Stimulated activated CD8-positive, alpha-beta memory T cell treated with anti-CD3 and anti-CD28 coated beads, Interleukin-12 subunit alpha, Interleukin-12 subunit beta, amount 100 ng/mL, for 4 hours (primary cell): ENCODE measurements at places on chromosomes 1 and 21.

GRCh38 chr1:234535763-234536515 is 57.0 kb upstream of the TARBP1 start:
- DNase-seq, result no peak

GRCh38 chr1:53273526-53273925 is 35.2 kb upstream of the MAGOH start:
- DNase-seq, result no peak

DNA sequence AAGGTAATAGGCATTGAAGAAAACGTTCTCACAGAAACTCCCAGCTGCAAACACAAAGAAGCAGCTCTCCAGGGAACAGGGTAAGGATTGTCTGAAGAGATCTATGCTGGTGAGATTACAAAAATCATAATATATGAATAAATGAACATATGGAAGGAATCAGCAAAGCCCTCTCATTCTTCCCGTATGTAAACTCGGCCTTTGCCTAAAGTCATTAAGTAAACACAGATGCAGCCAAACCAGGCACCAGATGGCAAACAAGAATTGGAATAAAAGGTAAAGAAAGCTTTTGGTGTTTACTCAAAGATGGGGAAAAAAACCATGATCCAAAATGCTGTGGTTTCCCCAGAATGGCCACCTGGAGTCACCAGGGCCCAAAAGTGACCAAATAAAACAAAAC is 76.6 kb upstream of the HOOK1 start:
- DNase-seq, result no peak

DNA sequence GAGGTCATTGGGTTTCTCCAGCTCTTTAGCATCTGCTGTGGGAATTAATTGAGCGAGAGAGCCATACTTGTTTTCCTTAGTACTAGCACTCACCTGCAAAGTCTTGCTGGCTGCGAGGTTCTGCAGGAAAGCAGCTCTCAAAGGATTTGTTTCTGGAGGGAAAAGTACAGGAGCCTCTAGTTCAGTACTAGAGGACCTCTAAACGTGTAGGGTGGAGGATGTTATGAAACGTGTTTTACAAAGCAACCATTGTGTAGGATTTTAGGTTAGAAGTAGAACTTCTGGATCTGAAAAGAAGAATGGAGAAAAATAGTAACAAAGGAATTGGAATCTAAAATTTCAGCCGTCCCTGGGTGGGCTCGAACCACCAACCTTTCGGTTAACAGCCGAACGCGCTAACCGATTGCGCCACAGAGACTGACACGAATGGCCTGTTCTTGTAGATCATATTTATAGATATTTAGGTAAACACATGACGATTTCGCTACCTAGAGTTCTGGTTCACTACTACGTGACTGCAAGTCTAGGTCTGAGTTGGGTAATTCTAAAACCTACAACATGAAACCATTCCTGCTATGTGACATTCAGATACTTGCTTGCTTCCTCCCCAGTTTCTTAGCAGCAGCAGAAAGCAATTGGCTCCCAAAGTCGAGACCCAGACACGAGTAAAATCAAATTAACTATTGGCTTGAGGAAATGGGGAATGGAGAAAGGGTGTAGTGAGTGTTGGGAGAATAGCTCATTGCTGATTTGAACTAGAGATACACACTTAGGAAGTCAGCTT is 60.2 kb upstream of the CFAP126 start:
- DNase-seq, result no peak
